Activated CD8-positive, alpha-beta memory T cell treated with anti-CD3 and anti-CD28 coated beads for 4 hours (primary cell): ENCODE measurements at places on chromosomes 2 and 18.

DNA sequence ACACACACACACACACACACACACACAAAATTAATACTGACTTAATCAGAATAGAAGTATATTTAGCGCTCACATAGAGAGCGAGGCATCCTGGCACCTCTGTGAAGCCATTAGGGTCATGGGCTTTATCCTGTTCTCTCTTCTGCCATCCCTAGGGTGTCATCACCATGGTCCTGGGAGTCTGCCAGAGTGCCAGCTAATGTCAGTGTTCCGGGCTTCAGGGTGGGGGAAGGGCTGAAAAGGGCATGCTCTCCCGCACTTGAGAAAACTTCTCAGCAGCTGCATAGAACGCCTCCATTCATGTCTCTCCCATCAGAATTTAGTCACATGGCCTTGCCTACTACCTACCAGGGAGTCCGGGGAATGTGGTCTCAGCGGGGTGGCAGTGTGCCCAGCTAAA, 19.7 kb upstream of the DYNC2LI1 start:
- no peak for DNase-seq

GRCh38 chr2:206937555-206937954, 1.8 kb upstream of the CPO start:
- DNase-seq, result no peak

DNA sequence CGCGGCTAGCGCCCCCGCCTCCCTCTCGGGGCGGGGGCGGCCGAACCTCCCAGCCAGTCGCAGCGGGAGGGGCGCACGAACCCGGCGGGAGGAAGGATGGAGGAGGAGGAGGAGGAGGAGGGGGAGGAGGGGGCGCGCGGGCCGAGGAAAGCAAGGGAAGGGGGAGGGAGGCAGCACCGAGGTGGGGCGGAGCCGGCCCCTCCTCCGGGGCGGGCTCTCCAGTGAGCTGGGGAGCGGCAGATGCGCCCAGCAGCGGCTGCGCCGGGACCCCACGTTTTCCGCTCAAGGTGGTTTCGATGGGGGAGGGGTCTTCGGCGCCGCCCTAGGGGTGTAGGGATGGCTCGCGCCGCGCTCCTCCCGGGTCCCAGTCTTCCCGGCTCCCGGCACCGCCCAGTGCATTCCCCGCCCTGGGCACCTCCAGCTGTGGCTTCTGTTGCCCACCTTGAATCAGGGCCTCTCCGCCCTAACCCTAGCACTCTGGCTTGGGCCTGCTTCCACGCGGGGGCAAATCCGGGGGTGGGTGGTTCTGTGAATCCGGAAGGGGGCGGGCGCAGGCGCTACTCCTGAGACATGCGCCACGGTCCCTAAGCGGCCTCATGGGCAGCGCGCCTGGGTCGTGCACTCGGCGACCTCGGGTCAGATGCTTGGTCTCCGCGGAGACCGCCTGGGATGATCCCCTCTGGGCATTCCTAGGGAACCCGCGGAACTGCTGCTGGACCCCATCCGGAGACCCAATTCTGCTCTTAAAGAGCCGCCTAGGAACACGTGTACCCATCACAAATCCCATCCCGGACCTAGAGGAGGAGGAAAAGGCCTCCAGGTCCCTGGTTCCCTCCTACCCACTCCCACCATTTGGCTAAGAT, at the start of gene FBXO41:
FBXO41 (minus strand) TSS at position 183 of the 863 bp plus-strand sequence. CDS start 14,848 bp downstream, outside the sequence.
- peak; percentile 75 for DNase-seq

GRCh38 chr18:63433334-63433866, 11.1 kb upstream of the VPS4B start:
- no peak for DNase-seq

DNA sequence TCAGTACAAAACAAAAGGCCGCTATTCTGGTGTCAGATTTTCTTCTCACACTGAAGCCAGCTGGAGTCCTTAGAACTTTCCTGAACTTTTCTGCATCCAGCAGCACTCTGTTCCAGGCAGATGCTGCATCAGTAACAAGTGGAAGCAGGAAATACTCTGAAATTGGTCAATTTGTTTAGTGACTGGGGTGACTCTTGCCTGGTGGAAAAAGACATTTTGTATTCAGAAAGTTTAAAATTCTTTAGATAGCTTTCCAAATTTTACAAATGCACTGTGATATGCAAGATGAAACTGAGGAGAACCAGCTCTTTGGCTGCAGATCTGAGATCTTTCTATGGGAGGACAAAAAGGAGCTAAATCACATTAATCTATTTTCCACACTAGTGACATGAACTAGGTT, 385.7 kb downstream of the NRXN1 start:
- DNase-seq, result no peak

DNA sequence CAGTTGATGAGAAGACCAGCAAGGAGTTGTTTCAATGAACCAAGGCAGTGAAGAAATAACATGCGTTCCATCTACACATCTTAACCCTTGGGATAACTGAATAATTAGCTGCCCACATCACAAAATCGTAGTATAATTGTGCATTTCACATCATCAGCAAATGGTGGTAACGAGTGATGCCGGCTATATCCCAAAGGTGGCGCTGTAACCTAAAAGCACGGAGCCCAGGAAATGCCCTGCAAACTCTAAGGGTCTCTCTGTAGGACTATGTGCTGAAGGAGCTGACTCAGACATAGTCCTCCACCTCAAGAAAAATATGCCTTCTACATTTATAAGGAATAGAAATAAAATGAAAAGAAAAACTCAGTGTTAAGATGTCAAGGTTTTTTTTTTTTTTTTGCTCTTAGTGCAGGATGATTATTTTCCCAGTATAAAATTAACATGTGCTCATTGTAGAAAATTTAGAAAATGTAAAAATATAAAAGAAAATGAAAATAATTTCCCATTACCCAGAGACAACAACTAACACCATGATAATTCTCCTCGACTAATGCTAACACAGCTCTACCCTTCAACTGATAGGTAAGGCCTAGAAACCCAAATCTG, 23.1 kb upstream of the DSG3 start:
- DNase-seq, result no peak

DNA sequence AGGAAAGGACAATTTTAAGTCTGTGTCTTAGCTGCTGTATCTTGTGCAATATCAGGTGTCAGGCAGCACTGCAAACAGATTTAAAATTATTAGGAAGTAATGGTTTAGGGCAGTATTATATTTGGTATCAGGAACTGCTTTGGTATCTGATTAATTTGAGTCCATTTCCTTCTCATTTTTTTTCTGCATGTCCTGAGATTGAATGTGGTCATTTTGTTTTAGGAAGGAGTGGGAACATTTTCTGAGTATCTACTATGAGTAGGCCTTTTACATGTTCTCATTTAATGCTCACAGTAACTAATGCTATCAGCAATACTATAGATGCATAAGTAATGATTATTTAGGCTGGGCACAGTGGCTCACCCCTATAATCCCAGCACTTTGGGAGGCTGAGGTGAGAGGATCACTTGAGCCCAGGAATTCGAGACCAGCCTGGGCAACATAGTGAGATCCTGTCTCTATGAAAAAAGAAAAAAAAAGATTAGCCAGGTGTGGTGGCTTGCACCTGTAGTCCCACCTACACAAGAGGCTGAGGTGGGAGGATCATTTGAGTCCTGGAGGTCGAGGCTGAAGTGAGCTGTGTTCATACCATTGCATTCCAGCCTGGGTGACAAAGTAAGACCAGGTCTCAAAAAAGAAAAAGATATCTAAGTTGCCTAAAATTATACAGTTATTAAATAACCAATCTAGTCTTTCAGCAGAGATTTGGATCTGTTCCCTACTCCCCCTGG, 4.7 kb downstream of the FMNL2 start:
- no peak for DNase-seq

GRCh38 chr2:6181525-6181924, 489.3 kb downstream of the SOX11 start:
- no peak for DNase-seq

DNA sequence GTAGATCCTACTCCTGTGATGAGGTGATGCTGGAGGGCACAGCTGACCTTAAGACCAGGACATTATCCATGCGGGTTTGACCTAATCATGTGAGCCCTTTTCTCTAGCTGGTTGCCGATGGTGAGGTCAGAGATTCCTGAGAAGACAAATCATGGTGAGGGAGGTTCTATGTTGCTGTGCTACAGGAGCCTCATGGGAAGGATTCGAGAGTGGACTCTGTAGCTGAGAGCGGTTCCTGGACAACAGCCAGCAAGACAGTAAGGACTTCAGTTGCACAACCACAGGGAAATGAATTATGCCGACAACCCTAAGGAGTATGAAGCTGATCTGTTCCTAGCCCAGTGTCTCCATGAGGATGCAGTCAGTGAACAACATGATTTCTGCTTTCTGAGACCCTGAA, 80.4 kb downstream of the EPB41L3 start:
- no peak for DNase-seq

DNA sequence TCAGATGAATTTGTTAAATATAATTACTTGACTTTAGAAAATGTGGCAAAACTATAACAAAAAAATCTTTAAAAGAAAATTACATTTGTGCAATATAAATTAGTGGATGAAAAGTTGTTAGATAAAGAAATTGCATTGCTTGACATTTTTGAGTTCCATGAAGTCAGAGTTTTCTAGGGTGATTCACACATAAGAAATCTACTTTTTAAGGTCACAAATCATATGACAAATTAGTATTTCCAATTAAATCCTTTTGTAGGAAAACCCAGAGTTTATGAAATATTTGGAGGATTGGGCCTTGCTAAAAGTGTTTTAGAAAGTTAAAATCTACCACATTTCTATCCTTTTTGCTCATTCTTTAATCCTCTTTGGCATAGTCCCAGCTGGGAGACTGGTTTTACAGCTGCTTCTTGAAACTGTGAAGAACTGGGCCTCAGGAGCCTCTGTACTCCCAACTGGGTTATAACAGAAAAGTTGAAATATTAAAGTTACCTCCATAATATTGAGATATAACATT, 289.2 kb downstream of the LRRTM4 start:
- no peak for DNase-seq

DNA sequence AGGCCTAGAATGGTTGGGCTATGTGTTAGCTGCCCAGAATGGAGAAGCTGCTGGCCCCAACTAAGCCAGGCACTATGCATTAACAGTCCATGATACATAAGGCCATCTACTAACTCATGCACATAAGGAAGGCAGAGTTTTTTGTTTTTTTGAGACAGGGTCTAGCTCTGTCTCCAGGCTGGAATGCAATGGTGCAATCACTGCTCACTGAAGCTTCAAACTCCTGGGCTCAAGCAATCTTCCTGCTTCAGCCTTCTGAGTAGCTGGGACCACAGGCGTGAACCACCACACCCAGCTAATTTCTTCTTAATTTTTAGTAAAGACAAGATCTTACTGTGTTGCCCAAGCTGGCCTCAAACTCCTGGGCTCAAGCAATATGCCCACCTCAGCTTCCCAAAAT, 37.6 kb downstream of the GPR45 start:
- DNase-seq, result no peak

DNA sequence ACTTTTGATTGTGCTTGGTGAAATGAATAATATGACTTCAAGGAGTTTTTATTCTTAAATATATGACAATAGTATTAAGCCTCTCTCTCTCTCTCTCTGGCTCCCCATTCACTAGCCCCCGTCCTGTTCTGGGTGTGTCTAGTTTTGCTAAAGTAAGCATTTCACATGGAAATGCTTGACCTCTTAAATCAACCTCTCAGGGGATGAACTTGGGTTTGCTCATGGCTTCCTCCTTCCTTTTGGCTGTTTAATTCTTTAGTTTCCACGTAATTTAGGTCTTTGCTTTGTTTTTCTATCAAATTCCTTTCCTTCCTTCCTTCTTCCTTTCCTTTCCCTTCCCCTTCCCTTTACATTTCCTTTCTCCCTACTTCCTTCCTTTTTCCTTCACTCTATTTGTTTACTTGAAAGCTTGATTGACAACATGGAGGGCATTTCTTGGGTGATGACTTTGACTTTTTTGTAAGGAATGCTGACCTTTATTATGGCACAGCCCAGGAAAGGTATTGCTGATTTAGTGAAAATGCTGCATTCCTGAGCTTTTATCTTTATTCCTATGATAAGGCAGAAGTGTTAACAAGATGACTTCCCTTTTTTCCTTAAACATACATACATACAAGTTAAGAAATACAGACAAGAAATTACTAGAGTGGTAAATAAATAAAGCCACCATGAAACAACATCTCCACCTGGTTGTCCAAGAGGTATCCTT, 3.6 kb downstream of the DPP4 start:
- no peak for DNase-seq

- DNase-seq, result no peak
Observed at GRCh38 chr2:239609607-239610310, 208.9 kb upstream of the HDAC4 start.

GRCh38 chr2:23926290-23926749, 603 bp downstream of the ATAD2B start:
- DNase-seq, result no peak

DNA sequence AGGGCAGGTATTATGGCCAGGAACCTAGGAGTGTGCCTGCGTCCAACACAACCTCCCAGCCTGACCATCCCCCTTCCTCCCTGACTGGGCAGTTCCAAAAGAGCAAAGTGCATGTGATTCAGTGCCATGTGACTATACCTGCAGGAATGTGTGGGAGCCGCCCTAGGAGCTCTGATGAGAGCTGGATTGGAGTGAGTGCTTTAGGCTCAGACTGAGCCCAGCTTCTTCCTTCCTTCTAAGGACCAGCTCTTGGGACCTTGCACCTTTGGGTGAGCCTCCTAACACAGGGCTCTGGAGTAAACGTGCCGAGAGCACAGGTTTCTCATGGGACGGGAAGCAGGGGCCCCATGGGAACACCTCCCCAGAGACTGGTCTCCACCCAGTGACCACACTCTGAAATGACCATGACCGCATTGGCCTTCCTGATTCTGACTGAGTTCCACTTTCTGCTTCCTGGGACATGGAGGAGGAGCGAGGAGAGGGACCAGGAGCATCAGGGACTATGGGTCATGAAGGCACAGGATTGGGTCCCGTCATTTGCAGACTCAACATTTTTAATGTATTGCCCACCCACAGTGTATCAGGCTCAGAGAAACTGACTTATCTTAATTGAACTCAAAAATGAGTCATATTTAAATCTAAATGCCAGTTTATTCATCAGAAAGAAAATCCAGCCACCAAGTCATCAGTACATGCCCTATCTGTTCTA, 87.8 kb upstream of the BCL2L11 start:
- no peak for DNase-seq

DNA sequence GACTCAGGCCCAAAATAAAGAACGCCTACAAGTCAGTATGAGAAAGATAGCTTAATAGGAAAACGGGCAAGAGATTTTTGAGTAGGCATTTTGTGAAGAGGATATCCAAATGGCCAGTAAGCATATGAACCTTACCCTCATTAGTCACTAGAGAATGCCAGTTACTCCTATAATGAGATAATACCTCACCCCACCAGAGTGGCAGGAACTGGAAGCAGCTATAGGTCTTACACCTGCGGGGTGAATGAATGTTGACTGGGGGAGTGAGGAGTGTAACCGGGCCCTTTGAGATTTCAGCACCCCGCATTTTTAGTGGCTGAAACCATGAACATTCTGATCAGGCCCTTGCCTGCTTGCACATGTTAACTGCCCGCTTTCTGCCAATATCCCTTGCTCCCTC, 7.5 kb upstream of the PTPN2 start:
- DNase-seq, result no peak

DNA sequence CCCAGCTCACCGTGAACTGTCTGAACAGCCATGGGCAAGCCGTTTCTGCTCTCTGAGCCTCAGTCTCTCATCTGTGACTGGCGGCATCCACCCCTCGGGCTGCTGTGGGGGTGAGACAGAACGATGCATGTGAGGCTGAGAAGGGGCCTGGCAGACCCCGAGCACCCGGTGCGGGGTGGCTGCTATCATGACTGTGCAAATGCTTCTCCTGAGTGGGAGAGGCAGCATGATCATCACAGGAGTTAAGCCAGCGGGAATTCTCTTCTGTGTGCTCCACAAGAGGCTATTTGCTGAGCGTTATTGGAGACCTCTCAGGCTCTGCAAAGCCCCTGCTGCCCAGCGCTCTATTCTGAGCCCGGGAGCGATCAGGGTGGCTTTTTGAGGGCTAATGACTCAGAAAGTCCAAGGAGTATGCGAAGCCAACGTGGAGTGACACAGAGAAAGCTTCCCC, 45.8 kb upstream of the ID2 start:
- no peak for DNase-seq
